ENCODE measurements at places on chromosomes 3 and 15.

- DNase-seq: no peak
Observed at GRCh38 chr15:47720555-47720954, 3.2 kb downstream of the SEMA6D start.

GRCh38 chr3:88031642-88032077 lies 27.1 kb downstream of the CGGBP1 start:
- peak; percentile 46 for DNase-seq

DNA sequence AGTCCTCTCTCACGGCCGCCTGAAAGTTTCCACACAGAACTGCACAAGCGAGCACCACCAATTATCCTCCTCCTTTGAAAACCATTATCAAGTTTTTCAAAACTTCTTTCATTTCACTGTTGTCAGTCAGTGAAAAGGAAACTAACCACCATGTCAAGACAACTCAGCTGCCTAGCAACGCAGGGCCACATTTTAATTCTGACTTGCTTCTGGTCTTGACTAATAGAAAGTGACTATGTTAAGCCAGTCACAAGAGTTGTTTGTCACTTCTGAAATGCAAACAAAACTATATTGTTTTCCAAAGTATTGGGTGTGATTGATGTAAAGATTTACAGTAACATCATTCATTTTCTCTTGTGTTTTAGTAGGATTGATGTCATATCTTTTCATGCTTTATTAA lies 612.8 kb upstream of the AGTR1 start:
- no peak for DNase-seq

GRCh38 chr3:159252772-159253384 lies 451.0 kb downstream of the MFSD1 start:
- peak; percentile 60 for DNase-seq

DNA sequence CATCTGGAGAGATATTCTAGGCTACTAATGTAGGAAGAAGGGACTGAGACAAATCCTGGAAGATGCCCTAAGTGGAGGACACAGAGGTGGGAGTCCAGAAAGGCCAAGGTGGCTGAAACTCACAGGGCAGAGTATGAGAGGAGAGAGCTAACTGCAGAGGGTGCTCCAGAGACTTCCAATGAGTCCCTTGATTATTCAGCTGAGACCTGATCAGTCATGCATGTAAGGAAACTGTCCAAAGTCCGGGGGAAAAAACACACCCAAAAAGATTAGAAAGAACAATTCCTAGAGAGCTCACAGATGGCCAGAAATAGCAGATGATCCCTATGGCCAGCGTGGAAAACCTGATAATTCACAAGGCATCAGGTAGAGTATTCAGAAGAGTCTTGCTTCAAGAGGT lies 18.7 kb upstream of the FOXP1 start:
- DNase-seq: no peak

GRCh38 chr15:37574985-37575384 lies 359.5 kb upstream of the TMCO5A start:
- DNase-seq: no peak

DNA sequence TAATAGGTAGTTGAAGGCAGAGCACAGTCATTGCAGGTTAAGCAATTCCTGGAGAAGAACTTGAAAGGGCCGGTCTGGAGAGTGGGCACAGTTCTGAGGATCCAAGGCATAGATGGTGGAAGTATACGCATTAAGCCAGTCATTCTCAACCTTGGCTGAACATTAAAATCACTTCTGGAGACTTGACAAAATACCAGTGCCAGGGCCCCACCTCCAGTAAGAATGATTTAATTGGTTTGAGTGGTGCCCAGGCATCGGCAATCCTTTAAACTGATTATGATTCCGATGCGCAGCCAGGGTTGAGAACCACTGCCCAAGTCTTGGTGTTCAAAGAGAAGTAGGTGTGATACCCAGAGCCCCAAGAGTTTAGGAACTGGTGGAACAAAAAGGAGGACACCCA lies 6.9 kb upstream of the HOMER2 start:
- no peak for DNase-seq

DNA sequence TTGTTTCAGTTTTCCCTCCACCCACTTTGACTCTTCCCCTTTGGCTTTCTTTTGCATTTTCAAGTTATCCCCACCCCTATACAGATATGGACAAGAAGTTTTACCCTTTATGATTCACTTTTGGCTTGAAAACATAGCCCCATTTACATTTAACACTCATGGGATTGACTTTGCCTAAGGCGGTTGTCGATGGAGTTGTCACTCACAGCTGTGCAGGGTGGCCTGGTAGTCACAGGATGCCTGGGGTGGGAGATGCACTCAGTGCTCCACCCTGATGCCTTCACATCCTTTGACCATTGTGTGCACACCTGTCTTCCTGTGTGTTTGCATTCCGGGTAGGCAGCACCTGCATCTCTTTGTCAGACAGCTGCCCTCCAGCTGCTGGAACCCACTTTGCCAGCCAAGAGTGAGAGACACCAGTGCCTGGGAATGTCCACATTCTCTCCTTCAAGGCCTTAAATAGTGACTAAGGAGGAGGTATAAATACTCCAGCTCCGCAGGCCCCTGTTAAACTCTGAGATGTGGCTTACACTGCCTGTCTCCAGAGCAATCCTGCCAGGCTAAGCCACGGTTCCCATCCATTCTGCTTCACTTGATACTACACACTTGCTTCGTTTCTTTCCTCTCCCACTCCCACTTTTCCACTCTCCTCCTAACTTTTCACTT lies 191.5 kb upstream of the SLC24A5 start:
- no peak for DNase-seq

DNA sequence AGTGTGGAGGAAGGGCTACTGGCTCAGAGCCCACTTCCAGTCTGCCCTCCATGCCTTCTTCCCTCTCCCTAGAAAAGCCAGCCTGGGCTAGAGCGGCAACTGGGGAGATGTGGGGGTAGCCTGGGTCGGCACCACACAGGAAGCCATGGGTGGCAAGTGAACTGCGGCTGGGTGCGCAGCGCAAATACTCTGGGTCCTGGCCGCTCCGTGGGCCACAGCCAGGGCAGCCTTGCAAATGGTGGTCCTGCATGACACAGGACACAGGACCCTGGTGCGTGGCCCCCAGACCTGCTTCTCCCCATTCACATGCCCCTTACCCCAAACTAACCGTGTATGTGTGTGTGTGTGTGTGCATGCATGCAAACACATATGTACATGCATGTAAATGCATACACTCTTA lies 25.7 kb downstream of the PRKCD start:
- no peak for DNase-seq

- no peak for DNase-seq
Observed at GRCh38 chr3:130732501-130732900, 14.1 kb downstream of the PIK3R4 start.

- no peak for DNase-seq
Observed at GRCh38 chr15:93649691-93650235, 560.8 kb upstream of the RGMA start.

DNA sequence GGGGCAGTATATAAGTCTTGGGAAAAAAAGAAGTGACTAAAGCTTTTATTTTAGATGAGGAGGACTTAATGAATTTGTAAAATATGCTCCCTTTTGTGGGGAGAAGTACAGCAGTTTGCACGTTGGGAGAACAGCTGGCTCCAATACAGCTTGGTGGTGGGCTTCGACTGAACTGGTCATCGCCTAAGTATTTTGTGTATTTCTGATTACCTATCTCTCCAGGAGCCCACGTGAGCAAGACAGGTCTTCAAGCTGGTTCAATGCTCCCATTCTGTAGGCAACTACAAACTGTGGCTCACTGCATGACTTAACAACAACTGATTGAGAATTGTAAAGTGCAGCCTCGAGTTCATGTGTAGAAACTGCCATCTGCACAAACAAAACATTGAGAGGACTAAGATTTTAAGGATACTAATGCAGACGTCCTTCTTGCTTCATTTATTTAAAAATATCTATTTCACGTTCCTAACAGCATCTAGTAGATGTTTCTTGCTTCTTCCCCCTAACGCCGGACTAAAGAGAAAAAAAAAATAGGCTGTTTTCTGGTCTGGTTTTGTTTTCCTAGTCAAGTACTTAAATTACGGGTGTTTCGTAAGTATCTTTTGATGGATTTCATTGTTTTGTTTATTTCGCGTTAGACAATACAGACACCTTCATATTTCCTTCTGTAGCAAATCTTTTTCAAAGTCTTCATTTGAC lies 1.4 kb upstream of the GREM1 start:
- DNase-seq: no peak

GRCh38 chr15:43826508-43827341 lies at the start of gene WDR76:
TSS of gene WDR76 (plus strand) at chr15:43827002. CDS start at chr15:43827033, 31 bp downstream.
- DNase-seq: peak; percentile 63

- no peak for DNase-seq
Observed at GRCh38 chr3:168807448-168807847, 711.7 kb upstream of the GOLIM4 start.

- DNase-seq: no peak
Observed at GRCh38 chr3:180926526-180926925, 14.1 kb downstream of the FXR1 start.

GRCh38 chr3:9021271-9022009 lies 58.2 kb upstream of the RAD18 start:
- DNase-seq: no peak

GRCh38 chr3:12662593-12663400 lies 1.1 kb downstream of the RAF1 start:
- DNase-seq: peak; percentile 23

DNA sequence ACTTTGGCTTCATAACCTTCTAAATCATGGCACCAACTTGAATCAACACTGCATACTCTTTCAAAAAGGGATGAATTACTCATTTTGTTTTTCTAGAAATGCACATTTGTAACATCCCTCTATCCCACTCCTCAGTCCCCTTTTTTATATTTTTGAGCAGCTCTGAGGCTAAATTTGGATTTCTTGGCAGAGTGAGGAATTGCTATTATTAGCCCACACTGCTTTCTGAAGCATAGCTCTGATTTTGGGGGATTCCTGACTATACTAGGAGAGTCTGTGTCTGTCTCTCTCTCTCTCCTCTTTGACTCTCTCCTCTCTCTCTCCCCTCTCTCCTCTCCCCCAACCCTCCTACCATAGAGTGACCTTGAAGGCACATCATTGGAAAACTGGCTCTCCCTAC lies 76.6 kb downstream of the RBPMS2 start:
- DNase-seq: no peak

GRCh38 chr3:59425942-59426341 lies 376.1 kb upstream of the CFAP20DC start:
- DNase-seq: no peak

DNA sequence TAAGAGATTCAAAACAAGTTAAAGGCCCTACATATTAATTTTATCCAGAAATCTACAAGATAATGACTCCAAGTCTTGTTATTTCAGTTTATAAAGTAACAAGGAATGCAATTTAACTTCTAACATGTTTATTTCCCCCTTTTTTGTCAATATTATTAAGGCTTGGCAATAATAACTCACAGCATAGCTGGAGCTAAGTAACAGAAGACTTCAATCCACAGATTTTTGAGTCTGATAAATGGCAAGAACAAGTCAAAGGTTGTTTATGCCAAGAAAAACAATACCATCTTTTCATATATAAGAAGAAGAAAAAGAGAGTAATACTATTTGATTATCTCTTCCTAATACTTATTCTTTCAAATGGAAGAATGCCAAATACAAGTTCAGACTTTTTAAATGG lies 631.0 kb upstream of the CCDC54 start:
- no peak for DNase-seq

GRCh38 chr3:4595710-4596113 lies 102.6 kb downstream of the ITPR1 start:
- no peak for DNase-seq

DNA sequence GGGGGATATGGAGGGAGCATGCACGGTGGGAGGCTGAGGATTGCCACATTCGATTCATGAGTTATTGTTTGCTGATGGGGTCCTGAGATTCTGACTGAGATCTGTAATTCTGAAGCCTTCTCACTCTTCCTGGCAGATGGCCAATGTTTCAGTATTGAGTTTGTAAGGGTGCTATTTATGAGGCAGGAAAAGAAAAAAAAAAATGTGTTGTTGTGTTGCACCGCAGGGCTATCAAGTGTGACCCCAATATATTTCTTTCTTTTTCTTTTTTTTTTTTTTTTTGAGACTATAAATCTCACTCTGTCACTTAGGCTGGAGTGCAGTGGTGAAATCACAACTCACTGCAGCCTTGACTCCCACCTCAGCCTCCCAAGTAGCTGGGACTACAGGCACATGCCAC lies 3.2 kb upstream of the SENP2 start:
- no peak for DNase-seq

DNA sequence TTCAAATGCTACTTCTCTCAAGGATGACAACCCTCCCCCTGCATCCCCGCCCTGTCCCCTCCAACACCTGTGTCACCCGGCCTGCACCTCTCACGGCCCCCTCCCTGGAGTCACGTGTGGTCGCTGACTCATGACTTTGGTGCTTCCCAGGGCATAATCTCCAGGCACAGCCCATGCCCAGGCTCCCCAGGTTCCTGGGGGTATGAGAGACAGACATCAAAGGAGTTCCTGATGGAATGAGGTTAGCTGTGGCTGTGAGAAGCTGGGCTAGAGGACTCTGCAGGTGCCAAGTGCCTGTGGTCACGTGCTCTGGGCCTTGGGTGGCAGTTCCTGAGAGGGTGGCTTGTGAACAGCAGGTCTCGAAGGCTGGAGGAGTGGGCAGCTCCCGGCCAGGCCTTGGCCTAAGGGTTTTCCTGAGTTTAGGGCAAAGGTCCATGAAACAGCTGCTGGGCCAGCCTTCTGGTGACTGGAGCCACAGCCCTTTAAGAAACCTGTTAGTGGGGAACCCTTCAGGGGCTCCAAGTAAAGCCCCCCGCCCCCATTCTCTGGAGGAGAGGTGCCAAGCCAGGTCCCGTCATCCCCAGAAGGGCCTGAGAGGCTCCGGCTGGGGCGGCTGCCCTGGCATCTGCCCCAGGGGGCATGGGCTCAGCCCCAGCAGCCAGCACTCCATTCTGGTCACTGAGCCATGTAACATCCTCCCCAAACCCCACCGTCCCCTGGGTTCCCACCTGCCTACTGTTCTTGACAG lies 230.0 kb downstream of the XXYLT1 start:
- DNase-seq: no peak

GRCh38 chr15:101203029-101203573 lies 48.7 kb downstream of the CHSY1 start:
- no peak for DNase-seq

GRCh38 chr15:77342807-77343206 lies 77.1 kb downstream of the PEAK1 start:
- no peak for DNase-seq

DNA sequence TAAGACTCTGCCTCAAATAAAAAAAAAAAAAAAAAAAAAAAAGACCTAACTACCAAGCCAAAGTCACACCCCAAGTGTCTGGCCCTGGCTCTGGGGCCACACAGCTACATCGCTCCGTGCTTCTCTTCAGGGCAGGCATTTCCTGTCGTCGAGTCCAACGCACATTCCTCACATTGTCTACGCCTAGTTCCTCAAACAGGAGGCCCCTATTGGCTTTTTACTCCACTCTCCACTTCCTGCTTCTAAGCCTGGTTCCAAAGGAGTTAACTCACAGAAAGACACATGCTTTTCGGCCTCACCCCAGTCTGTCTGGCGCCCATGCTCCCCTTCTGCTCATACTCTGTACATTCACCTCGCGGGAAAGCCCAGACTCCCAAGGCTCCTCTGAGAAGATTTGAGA lies 28.8 kb downstream of the KNG1 start:
- DNase-seq: peak; percentile 88

All from kidney capillary endothelial cell (primary cell).